ENCODE measurements at places on chromosomes 11 and 22. TPM values are rescaled to one million over a fixed set of nuclear protein-coding genes. Genes with fewer than 3 reads are reported as not detected.

TCN2 gene
- 11.0 TPM for total RNA-seq

OR52A1 gene
- total RNA-seq, result under 0.01 TPM

ZNRF3 gene
- 7.3 TPM for total RNA-seq

GLYATL1 gene
- 0.82 TPM for total RNA-seq

FOLR3 gene
- total RNA-seq, result not detected

PRAME gene
- total RNA-seq, result not detected

SLC37A2 gene
- total RNA-seq, result 1.2 TPM

OR56A1 gene
- total RNA-seq, result under 0.01 TPM

SSTR3 gene
- 0.41 TPM for total RNA-seq

- no peak for DNase-seq
Observed at GRCh38 chr11:31106326-31106725, 263.2 kb downstream of the DCDC1 start.

- no peak for DNase-seq
Observed at GRCh38 chr22:37304595-37305343, 22.5 kb downstream of the CYTH4 start.

GRCh38 chr22:20951151-20951931 is 15.7 kb upstream of the AIFM3 start:
- no peak for DNase-seq

GRCh38 chr22:44030702-44031082 is 6.6 kb downstream of the PARVB start:
- no peak for DNase-seq

GRCh38 chr11:35216962-35217678 is 78.1 kb downstream of the CD44 start:
- DNase-seq, result no peak

DNA sequence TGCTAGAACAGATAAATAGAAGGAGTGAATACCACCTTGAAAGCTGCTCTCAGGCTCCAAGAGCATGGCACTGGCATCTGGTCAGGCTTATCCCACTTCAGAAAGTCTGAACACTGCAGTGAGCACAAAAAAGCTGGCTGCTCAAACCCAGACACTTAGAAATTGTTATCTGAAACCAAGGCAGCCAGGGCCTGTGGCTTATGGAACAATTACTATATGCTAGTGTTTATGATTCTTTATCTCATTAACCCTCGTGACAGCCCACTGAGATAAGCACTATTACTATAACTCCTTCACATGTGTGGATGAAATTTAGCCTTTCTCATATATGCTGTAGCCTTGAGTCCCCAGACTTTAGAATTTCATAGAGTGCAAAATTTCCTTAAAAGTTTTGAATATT is 400.2 kb downstream of the RAB38 start:
- DNase-seq, result no peak

- no peak for DNase-seq
Observed at GRCh38 chr22:44594951-44595350, 96.9 kb upstream of the RTL6 start.

DNA sequence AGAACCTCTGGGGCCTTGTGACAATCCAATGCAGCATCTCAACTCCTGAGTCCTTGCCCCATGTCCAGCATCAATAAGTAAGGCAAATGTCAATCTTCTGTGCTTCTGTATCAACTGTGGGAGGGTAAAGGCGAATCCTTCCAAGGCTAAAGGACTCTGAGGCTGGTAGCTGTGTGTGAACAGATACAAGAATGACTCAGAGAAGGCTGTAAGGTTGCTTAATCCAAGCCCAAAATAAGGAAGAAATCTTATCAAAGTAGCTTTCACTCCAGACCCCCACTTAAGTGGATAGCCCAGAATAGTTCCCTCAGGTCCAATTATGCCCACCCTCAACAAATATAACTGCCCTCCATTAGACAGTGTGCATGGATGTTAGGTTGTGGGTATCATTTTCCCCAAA is 28.1 kb upstream of the SCGB1A1 start:
- DNase-seq, result no peak

GRCh38 chr11:36312611-36313472 is 16.8 kb downstream of the PRR5L start:
- no peak for DNase-seq

Data from frontal cortex (tissue), 4 donors.